ENCODE measurements at places on chromosomes 5 and 9.

DNA sequence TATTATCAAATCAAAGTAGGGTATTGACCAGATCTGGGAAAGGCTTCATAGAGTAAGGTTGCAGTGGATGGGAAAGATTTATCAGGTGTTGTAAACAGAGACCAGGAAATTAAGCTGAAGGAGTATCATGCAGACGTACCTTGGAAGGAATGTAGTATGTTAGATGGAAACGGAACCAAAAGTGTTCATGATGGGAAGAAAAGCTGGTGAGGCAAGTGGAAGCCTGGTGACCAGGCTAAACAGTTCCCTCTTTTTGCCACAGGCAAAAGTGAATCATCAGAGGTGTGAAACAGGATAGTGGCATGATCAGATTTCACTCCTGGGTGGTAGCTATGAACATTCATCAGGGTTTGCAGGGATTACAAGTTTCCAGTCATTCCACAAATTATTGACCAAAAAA, 780.1 kb upstream of the DMAC1 start:
- DNase-seq, result no peak

- DNase-seq, result peak; percentile 38
Measured at GRCh38 chr5:53257806-53258373, 148.3 kb upstream of the MOCS2 start.

GRCh38 chr5:85140471-85140870, 755.8 kb upstream of the EDIL3 start:
- no peak for DNase-seq

DNA sequence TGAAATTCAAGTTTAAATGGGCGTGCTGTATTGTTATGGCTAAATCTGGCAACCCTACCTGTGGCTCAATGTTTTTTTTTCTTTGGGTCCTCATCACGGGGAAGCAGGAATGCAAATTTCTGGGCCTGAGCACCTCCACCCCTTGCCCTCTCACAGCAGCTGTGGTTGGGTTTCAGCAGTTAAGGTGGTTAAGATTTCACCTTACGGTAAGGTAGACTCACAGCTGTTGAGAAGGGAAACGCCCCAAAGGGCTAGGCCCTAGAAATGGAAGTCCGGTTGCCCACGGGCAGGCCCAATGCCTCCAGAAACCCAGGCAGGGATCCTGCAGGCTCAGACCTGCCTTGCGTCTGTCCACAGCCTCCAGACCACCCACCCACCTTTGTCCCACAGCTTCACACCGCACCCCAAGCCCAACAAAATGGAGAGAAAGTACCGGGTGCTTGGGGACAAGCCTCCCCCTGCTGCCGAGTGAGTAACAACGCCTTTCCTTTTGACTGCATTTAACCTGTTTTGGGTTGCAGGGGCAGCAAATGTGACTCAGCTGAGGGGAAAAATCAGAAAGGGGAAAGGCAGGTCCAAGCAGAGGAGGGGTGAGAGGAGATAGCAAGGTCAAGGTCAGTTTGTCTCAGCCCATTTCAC, 48.1 kb upstream of the TDRD7 start:
- no peak for DNase-seq

DNA sequence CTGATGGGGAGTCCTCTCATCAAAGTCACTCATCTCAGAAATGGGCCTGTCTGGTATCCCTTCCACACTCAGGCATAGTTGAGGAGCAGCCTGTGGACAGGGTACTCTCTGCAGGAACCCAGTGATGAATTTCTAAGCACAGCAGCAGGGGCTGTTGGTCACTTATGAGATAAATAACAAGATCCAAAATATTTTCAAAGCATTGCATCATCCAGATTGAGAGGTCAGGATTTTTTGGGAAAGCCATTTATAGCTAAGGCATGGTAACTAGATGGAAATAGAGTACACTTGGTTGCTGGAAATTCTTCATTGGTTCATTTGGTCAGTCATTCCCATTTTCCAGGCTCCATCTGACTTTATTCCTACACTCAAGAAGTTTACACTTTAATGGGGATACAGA, 246.8 kb upstream of the RAI14 start:
- peak; percentile 63 for DNase-seq

GRCh38 chr9:89153232-89154017, 25.2 kb downstream of the SHC3 start:
- peak; percentile 81 for DNase-seq

- peak; percentile 73 for DNase-seq
Measured at GRCh38 chr5:97162045-97162444, 19.6 kb upstream of the LIX1 start.

- DNase-seq, result peak; percentile 59
Measured at GRCh38 chr5:82534986-82535385, 256.8 kb upstream of the RPS23 start.

- no peak for DNase-seq
Measured at GRCh38 chr9:123127512-123128075, 94.1 kb downstream of the GPR21 start.

DNA sequence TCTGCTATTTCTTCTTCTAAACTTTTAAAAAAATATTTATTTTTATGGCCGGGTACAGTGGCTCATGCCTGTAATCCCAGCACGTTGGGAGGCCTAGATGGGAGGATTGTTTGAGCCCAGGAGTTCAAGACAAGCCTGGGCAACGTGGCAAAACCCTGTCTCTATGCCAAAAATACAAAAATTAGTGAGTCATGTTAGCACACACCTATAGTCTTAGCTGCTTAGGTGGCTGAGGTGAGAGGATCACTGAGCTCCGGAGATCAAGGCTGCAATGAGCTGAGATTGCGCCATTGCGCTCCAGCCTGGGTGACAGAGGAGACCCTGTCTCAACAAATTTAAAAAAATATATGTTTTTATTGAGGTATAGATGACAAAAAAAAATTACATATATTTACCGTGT, 5.6 kb downstream of the AP3S1 start:
- no peak for DNase-seq

DNA sequence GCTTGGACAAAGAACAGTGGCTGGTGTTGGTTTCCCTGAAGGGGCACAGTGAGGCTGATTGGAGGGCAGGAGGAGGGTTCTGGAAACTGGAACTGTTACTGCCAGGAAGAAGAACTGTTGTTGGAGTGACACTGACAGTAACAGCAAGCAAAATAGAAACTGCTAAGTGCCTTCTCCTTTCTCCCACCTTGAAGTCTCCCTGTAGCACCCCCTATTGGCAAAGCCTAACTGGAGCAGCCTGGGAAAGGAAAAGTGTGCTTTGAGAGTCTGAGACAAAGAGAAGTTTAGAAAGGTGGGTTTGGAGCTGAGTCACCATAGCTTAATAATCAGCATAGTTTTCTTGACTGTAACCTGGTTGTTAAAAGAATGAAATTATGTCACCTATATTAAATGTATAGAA, 2.5 kb upstream of the TMEM174 start:
- DNase-seq, result no peak

- DNase-seq, result no peak
Measured at GRCh38 chr5:133242221-133242835, 190.5 kb downstream of the HSPA4 start.

GRCh38 chr9:24939109-24939850, 393.6 kb upstream of the IZUMO3 start:
- DNase-seq, result no peak

- DNase-seq, result no peak
Measured at GRCh38 chr5:34447424-34447823, 208.7 kb upstream of the RAI14 start.

- peak; percentile 4 for DNase-seq
Measured at GRCh38 chr5:113581388-113581787, 67.9 kb downstream of the YTHDC2 start.

GRCh38 chr5:922436-923280, 30.0 kb downstream of the TRIP13 start:
- DNase-seq, result no peak

DNA sequence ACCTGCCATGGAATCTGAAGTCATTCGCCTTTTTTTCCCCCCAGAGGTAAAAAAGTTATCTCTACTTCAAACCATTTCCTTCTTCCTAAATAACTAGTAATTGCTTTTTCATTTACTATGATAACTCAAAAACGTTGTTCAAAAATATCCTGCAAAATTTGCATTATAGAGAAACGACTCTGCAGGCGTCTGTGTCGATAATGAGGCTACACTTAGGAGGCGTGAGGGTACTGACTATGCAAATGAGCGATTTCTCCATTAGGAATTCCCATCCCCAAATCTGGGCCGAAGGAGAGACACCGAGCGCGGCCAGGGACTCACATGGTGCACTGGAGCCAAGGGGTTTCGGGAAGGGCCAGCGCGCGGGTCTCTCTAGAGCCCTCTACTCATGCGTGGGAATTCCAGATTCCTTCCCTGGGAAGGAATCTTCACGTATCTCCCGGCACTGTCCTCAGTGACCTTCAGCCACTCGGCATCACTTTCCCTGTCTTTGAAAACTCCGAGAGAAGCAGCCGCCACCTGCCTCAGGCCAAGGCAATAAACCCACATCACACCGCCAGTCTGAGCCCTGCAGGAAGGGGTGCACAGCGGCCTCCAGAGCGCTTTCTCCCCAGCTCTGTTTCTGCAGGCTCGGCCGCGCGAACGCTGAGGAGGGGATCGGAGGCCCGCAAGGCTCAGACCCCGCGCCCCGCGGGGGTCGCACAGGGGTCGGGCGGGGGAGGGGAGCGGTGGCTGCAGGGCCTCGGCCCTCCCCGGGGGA, 718 bp upstream of the DENND4C start:
- DNase-seq, result no peak

DNA sequence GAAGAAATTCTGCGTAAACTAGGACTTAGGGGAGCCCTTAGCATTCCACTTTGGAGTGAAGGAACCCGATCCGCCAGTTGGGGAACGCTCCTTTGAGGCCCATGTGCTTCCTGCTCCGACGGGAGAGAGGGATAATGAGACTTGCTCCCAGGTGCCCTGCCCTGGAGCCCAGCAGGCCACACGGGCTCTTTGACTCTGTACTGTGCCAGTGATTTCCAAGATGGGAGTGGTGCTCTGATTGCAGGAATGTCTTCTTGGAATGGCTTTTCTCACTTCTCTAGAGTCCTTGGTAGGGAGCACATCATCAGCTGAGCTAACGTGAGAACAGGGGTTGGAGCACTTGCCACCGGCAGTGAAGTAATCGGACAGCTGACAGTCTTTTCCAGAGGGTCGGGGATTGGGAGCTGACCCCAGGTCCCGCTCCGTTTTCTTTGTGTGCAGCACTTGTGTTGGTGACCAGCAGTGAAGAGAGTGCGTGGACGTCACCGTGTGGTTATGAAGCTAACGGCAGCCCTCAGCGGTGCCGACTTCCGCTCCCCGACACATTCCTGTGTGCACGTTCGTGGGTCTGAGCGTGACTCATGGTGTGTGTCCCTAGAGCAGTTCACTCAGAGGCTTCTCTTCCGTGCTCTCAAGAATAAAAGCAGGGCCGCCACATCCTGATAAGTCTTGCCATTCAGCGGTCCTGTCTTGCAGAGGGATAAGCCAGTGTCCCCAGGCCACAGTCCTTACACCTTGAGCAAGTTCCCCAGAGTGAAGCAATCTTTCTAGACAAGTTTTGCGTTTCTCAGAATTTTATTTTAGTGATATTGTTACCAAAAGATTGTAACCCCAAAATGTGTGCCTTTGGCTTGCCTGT, 25.6 kb downstream of the ABL1 start:
- peak; percentile 96 for DNase-seq

DNA sequence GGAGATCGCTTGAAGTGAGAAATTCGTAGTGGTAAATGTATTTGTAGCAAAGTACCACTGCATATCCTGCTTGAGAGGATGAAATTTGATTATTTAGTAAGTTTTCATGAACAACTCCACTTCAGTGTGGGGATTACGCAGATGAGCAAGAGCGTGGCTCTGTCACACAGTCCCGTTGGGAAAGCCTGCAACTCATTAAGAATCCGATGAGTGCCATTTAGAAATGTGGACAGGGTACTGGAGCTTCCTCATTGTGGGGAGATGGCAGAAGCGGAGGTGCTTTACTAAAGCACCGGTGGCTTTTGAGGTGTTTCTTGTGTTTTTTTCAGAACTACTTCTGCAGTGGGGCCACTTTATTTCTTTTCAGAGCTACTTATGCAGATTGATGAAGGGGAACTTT, 1.4 kb downstream of the TJP2 start:
- no peak for DNase-seq

DNA sequence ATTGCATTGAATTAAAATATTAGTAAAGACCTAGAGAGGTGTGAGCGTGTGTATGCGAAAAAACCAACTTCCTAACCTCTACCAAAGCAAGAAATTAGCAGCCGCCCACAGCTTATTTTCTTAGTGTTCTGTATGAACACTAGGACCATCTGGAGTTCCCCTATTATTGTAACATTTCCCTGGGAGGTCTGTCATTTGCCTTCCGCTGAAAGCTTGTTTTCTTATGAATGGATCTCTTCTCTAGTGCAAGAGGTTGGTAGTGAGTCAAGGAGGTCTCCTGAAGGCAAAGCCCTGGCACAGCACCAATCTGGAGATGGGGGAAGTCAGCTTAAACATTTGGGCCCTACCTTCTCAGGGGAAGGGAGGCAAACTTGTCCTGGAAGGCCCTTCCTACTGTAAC, 10.8 kb downstream of the TNFSF8 start:
- no peak for DNase-seq

GRCh38 chr9:101579711-101580545, 14.8 kb downstream of the PPP3R2 start:
- peak; percentile 33 for DNase-seq

DNA sequence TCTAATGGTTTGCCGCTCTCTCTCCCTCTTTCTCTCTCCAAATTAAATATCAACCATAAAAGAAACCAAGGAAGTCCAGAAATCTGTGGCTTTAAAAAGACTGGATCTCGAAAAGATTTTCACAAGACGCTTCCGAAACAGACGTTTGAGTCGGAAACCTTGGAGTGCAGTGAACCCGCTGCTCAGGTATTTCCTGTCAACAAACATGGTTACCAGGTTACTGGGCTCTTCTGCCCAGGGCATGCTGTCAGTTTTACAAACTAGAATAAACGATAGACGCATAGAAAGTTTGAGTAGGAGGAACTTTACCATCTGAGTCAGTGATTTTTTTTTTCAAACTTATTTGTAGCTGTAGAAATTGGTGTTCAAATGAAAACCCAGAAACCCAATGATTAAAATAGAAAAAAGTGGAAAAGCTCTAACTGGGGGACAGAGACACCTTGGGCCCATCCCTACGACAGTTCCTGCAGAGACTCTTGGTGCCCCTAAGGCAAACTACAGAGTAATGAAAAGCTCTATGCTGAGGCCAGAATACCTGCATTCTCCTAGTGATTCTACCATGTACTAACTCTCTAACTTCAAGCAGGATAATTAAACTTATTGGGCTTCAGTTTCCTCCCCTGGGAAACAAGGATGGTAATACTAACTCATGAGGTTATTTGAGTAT, 90.0 kb downstream of the DOCK8 start:
- no peak for DNase-seq

GRCh38 chr5:172149073-172149472, 39.0 kb downstream of the STK10 start:
- peak; percentile 59 for DNase-seq
